ENCODE measurements at places on chromosomes 3 and 15.

DNA sequence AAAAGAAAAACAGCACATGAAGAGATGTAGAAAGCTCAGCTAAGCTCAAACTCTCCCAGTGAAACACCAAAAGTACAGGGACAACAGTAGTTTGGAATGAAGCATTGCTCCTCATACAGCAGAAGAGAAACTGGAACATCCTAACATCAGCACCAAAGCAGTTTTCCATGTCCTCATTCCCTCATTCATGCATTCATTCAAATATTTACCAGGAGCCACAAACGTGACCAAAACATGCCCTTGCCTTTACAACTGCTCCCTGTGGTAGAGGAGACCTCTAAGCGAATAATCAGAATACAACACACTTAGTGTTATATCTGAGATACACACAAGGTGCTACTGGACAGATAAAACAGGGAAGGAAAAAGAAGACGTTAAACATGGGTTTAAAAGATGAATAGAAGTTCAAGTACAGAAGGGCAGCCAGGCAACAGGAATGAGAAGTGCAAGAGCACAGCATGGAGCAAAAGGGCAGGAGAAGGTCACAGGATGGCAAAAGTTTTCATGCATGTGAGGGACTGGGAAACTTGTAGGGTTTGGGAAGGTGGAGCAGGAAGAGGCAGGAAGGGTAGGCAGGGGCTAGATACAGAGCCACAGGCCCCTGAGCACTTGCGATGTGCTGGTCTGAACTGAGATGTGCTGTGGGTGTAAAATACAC, 58.5 kb upstream of the LMCD1 start:
- no peak for DNase-seq

GRCh38 chr15:66928101-66928500, 137.3 kb upstream of the SMAD3 start:
- no peak for DNase-seq

DNA sequence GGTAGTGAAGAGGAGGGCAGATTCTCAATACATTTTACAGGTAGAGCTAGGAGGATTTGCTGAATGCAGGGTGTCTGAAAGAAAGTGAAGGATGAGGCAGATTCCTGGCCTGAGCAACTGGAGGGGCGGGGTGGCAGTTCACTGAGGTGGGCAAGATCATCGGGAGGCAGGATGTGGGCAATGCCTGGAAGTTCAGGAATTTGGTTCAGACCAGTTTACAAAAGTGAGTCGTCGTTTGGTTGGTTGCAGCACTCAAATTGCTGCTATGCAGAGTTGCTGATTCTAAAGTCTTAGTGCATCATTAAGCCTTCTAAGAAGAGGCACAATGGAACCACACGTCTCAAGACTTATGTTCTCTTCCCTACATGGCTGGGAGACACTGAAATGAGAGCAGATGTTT, 134.0 kb downstream of the MFSD1 start:
- DNase-seq = no peak

DNA sequence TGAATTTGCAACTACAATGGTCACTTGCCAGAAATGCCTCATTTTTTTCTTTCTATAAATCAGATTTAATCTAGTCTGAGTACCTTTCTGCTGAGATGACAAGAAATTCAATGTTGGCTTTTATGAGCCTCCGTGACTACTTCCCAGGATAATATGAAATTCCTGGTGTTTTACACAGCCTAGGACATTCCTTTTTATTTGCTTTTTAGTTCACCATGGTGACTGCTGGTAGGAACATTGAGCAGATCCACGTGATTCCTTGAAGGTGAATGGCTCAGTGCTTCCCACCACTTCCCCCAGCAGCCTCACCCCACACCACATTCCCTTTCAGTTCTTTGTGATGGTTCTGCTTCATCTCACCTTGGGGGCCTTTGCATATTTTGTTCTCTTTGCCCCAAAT, 4.3 kb upstream of the NPTN start:
- DNase-seq = no peak

GRCh38 chr15:72353266-72353665, 22.5 kb downstream of the HEXA start:
- no peak for DNase-seq

DNA sequence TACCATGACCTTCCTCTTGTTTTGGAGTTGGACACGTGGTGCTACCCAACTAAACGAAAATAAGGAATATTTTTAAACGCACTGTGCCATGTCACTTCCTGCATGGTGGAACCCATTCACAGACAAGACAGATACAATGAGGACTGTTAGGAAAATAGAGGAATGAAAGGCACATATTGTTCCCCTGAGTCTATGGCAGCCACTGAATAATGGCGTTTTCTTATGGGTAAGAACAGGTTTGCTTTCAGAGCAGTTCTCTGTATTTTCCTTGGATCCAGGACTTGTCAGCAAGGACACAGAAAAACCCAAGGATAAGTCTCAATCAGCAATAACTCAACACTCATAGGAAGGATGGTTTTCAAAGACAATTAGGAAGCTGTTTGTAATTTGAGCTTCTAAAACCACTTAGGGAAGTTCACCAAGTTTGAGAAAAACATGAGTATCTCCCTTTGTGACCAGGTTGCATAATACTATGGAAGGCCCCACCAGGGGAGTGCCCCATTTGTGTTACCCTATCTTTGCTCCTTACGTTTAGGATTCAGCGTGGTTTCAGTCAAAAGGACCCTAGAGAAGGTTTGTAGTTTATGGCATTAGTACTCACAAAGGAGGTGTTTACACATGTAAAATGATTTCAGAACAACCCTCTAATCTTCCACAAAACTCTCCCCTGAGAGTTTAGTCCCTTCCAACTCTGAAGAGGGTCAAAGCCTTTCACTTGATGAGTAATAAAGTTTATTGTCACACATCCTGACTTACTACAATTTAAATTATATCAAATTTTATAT, 487.2 kb upstream of the ATP11B start:
- DNase-seq = no peak

GRCh38 chr15:65083262-65083701, 6.7 kb downstream of the KBTBD13 start:
- DNase-seq = no peak

DNA sequence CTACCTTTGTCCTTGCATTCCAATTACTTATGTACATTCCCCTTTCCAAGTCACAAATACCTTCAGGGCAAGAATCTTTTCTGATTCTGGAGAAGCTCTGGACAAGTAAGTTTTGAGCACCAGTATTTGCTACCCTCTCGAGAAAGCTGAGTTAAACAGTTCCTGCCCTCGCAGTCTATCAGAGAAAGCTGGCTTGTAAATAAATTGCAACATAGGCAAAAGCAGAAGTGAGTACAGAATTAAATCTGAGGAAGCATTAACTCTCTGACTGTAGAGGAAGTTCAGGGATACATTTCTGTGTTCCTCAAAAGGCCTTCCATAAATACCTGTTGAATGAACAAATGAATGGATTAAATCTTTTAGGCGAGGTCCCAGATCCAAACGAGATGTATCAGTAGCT, 1.2 kb downstream of the OSBPL11 start:
- DNase-seq = no peak

DNA sequence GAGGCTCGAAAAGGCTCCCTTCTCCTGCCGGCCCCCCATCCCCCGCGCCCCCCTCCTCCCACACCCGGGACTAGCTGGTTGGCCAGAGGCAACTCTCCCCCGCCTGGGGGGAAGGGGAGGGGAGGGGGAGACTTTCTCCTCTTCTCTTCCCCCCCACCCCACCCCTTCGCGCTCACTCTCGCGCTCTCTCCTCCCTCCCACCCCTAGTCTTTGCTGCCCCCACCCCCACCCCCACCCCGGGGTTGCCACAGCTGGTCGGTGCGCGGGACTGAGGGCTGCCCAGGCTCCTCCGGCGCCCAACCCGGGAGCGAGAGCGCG, 710 bp downstream of the MECOM start:
- DNase-seq = no peak

DNA sequence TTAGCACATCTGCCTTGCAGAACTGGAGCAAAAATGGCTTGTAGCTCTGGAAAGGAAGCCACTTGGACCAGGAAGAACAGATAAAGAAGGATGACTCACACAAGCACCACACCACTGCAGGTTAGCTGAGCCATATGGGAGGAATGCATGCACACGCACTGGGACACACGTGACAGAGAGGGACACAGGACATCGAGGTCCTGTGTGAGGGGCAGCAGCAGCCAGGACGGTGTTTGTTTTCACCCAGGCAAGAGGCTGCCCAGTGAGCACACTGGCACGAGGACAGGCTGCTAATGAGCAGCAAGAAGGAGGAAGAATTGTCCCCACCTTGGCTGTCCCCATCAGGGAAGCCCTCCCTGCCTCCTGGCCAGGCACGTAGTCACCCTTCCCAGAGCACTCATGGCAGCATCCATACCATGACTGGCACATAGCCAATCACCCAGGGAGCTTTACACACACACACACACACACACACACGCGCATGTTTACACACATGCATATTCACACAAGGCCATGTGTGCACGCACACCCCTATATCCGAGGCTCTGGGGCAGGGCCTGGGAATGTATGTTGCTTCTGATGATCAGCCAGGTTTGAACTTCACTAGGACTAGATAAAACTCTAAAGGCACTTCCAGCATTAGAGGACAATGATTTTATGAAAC, 24.0 kb upstream of the SPTBN5 start:
- DNase-seq = no peak

DNA sequence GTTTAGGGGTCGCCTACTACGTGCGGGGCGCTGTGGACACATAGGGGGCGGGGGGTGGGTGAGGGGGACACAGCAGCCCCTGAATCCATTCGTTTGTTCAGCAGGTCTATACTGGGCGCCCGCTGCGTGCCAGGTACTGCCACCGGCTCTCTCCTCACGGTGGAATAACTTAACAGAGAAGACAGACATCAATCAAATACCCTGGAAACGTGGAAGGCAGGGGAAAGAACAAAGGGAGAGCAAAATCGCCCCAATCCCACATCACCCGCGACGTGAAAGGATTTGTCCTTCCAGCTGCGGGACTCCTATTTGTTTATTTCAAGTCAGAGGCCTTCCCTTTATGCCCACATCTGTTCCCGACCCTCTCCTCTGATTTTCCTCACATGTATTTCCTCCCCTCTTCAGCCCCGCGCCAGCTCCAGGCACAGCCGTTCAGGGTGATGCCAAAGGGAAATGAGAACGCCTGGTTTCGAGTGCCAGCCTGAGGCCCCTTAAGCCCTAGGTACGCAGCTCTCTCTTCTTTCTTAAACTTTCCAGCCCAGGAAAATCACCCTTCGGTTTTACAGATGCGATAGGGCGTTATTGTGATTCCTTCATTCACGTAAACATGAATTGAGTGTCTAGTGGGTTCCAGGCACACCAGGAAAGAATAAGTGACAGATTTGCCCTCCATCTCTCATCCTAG, 726 bp upstream of the PROK2 start:
- DNase-seq = no peak

DNA sequence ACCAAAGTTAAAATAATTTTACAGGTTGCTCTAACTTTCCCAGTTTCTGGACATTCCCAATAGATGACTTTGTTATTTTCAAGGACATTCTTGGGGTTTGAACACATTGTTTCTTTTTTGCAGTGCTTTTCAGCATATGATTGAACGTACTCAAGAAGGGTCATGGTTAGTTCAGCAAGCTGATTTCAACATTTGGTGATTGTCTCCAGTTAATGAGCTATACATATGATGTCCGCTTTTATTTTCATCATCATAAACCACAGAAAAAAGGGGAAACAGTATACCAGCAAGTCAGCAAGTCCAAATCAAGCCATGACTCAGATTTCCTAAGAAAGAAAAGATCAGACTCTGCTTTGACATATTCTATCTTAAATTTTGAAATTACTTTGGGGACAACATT, 69.4 kb downstream of the B3GALNT1 start:
- DNase-seq = no peak

GRCh38 chr3:65816208-65816607, 222.5 kb downstream of the MAGI1 start:
- no peak for DNase-seq

DNA sequence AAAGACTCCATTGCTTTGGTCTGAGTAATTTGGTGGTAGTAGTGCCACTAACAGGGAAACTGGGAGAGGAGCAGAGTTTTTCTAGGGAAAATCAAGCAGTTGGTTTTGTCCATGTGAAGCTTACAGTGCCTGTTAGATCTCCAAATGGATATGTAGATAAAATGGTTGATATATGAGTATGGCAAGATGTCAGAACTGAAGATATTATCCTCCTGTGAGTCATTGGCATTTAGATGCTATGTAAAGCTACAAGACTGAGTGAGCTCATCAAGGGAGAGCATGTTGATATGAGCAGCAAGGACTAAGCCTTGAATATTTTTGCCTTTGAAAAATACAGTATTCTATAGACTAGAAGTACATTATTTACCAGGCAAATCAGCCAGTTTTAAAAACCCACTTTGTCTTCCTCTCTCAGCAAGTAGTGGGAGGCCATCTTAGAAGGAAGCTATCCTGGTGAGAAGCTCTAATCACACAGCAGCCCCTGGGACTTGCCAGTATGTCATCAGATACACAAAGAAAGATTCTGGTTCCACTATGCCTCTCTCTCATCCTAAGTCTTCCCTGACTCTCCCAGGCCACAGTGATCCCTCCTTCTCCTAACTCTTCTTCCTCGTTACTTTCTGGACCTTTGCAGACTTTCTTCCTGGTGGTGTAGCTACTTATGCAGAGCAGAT, 77.4 kb upstream of the ANKRD28 start:
- no peak for DNase-seq

DNA sequence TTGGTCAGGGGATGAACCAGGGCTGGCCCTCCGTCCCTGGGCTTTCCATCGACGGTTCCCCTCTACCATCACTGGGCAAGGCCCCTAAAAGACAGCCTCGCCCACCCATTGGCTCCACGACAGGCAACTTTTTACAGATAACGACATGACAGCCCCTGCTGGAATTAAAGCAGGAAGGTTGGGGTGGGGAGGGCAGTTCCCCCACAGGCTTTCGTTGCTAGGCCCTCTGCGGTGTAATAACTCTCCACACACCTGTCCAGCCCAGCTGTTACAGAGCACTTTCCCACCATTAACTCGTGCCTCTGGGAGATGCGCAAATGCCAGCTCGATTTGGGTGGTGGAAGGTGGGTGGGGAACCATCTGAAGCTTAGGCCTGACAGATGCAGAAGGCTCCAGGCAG, 264.2 kb upstream of the TLE3 start:
- DNase-seq = no peak

DNA sequence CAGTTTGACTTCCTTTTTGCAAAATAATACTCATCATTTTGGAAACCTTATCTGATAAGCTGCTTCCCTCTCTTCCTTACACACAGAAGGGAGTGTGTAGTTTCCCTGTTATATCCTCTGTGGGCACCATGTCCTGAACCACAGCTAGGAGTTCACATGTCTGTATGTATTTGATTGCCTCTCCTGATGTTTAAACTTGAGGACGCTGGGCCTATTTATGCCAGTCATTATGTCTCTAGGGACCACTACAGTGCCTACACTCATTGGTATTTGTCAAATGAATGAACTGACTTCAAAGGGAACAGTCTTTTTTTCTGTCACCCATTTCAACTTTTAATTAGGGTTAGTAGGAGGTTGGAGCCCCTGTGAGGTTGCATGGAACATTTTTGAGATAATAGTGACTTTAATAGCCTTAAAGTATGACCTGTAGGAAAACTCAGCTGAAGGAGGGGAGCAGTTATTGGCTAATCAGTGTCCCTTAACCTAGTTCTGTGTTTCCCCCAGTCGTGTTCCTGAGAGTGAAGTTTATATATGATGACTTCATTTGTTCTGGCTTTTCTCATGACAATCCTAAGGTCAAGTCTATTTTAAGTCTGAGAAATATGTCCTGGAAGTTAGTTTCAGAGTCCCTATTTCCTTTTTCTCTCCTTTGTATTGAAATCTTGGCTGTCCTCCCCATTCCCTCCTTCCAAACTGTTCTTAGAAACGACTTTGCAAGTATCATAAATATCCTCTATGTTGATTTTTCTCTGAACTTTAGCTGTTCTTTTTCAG, 28.9 kb downstream of the PDE8A start:
- no peak for DNase-seq
